ENCODE measurements at places on chromosomes 1 and 21.

DNA sequence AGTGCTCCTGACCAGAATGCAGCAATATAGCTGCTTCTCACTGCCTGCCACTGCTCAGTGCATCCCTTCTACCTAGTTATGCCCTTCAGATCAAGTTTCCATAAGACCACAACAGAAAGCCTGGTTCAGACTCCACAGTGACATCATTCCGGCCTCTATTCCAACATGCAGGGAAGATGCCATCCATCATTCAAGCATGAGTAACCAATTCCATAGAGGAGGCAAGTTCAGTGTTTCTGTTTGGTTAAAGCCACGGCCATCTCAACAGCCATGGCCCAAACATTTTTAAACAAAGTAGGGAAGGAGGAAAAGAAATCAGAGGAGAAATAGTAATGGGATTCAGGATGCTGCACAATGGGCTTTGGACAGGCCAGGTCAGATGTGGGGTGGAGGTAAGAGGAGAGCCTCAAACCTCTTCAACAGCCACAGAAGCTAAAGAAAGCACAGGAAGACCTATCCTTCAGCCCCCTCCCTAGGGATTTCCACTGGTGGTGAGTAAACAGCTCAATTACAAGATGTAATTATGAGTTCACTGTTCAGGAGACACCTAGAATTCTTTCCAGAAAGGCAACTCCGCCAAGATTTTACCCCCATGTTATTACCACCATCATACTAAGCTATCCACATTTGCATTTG is 484.9 kb downstream of the SETD4 start:
- no peak for DNase-seq

GRCh38 chr1:43531906-43532584 is 1.4 kb downstream of the PTPRF start:
- DNase-seq = no peak

GRCh38 chr1:199546323-199546722 is 481.2 kb upstream of the NR5A2 start:
- DNase-seq = no peak

DNA sequence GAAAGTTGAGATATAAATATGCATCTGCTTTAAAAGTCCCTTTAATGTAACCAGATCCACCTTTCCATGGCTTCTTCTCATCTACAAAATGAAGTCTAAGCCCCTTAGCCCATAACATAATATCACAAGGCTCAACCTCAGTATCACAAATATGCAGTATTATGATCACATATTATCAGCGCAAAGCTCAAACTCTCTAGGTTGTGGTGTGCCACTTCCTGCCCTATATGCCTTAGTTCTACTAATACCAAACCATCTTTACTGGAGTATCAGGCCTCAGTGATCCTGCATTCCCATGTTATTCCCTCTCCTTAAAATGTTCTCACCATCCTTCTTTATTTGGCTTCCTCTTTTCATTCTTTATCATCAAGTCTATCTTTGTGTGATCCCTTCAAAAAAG is 301.8 kb downstream of the NEGR1 start:
- no peak for DNase-seq

GRCh38 chr1:14254251-14254650 is 344.2 kb upstream of the KAZN start:
- no peak for DNase-seq

DNA sequence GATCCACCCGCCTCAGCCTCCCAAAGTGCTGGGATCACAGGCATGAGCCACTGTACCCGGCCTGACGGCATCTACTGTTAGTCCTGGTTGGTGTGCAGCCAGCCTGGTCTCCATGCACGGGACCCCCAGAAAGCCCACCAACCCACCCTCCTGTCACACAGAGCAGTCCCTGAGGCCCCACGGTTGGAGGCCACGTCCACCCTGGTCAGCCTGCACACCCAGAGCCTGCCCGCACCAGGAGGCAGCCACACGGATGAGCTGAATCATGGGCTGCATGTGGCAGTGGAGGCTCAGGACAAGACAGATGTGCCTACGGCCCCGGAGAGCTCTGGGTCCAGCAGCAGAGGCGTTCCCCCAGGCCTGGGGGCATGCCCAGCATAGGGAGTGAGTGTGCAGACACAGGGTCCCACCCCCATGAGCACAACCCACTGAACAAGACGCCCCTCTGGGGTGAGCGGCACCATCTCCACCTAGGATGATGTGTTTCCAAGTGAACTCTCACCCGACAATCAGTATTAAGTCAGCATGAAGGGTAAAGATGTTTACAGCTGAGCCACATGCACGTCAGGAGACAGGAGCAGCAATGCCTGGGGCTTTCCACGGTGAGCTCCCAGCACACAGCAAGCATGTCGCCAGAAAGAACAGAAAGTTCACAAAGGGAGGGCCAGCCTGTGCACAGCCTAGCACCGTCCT is 102.1 kb downstream of the WDR4 start:
- DNase-seq = no peak

GRCh38 chr1:53080769-53081168 is 18.8 kb downstream of the PODN start:
- DNase-seq = no peak

GRCh38 chr1:54698346-54698745 is 17.3 kb upstream of the TTC4 start:
- DNase-seq = no peak

DNA sequence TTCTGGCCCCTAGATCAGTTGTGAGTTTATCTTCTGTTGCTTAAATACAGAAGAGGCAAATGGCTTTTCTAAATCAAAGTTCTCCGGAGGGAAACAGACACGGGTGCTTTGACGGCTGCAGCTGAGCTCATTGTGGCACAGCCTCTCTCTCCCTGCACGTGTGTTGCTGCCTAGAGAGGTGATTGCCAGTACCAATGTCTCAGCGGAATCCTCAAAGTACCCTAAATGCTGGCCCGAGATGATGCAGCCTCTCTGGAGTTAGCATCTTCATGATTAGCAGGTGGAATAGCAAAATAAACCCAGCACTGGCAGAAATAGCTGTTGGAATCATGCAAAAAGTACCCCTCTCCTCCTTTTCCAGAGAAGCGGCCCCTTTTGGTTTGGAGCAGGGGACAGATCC is 192.2 kb downstream of the PRDM2 start:
- no peak for DNase-seq

DNA sequence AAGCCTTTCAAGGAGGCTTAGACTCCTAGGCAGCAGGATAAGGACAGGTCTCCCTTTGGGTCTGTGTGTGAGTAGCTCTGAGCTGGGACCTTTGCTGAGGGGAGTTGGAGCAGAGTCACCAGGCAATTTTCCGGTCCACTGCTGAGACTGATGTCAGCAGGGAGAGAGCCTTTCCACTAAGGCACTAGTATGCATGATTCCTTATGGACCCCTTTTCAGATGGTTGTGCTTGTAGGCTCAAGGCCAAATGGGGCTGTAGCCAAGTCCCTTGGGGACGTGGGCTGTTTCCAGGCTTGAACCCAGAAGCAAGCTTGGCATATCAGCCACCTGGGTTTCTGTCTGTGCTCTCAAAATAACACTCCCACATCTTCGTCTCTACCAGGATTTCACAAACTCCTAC is 73.0 kb downstream of the CCDC18 start:
- DNase-seq = no peak

- no peak for DNase-seq
Observed at GRCh38 chr1:179318491-179318890, 24.9 kb downstream of the SOAT1 start.

DNA sequence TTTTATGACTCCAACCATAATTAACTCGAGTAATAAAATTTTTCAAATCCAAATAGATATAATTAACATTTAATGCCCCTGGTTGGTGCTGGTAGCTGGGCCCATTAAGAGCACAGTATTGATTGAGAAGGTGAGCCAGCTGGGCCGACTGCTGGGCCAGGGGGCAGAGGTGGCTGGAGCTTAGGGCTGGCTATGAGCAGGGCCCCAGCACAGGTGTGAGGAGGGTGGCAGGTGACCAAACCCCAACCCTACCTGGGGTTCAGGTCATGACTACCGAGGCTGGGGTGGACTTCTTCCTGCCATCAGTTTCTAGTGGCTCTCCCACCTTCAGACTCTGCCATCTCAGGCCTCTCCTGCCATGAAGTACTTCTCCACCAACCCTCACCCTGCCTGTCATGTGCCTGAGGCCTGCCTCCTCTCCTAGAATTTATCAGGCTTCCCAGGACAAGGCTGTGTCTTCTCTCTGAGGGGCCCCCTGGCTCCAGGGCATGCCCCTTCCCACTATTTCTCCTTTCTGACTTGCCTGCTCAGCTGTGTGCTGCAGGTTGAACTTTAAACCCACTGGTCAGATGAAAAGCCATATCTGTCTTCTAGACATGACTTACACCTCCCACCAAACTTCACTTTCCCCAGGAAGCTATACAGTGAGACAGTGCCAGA is 85.6 kb downstream of the TMEM53 start:
- no peak for DNase-seq

GRCh38 chr1:94280541-94280940 is 43.2 kb upstream of the ARHGAP29 start:
- DNase-seq = no peak

DNA sequence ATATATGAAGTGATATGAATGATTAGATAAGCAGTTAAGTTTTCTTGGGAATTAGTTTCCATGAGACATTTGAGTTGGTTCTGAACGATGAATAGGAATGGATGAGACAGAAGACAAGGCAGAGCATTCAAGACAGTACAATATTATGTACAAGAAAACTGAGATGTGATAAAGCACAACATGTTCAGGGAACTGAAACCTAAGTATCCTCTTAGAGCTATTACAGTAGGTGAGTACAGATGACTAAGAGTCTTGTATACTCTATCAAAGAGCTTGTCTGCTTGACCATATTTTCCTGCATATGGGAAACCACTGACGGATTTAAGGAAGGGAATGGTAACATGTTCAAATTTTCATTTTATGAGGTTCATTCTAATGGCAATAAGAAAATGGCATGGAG is 61.6 kb downstream of the NME7 start:
- DNase-seq = no peak

DNA sequence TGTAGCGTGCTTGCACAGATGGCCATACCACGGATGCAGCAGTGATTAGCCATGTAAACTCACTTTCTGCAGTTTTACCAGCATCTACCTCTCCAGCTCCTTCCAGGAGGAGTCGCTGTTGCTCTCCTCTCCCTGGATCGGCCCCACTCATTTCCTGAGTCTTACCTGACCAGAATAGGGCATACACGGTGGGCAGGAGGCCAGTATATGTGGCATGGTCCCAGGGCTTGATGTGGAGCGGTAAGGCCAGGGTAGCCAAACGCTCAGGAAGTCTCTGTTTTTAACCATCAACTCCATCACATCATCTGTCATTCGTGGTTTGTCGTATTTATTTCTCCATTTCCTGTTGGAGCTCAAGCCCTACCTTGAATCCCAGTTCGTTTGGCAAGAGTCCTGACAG is 163.4 kb upstream of the USP24 start:
- no peak for DNase-seq

Data from stimulated activated CD4-positive, alpha-beta T cell treated with anti-CD3 and anti-CD28 coated beads, Interleukin-2, amount 100 ng/mL, for 4 hours (primary cell).